ENCODE measurements at places on chromosomes 4 and X.

- no peak for DNase-seq
Measured at GRCh38 chr4:16731776-16732380, 166.6 kb downstream of the LDB2 start.

GRCh38 chr4:184506527-184507121 is 32.3 kb upstream of the IRF2 start:
- no peak for DNase-seq

- peak; percentile 88 for DNase-seq
Measured at GRCh38 chrX:100995469-100995868, 26.0 kb downstream of the ARL13A start.

DNA sequence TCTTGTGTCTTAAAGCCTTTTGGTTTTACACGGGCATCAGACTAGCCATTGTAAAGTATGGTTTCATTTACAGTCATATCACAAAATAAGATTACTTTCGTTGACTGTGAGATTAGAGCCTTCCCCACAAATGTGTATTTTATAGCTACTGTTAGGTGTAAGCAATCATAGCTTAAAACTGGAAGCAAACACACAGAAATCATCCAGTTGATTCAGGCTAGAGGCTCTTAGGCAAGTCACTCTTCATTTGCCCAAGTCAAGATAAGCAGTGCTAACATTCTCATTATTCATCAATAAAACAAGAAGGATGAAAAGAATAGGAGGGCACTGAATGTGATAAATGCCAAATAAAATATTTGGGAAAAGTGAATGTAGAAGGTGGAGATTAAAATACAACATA is 448.7 kb upstream of the FAM241A start:
- DNase-seq: no peak

DNA sequence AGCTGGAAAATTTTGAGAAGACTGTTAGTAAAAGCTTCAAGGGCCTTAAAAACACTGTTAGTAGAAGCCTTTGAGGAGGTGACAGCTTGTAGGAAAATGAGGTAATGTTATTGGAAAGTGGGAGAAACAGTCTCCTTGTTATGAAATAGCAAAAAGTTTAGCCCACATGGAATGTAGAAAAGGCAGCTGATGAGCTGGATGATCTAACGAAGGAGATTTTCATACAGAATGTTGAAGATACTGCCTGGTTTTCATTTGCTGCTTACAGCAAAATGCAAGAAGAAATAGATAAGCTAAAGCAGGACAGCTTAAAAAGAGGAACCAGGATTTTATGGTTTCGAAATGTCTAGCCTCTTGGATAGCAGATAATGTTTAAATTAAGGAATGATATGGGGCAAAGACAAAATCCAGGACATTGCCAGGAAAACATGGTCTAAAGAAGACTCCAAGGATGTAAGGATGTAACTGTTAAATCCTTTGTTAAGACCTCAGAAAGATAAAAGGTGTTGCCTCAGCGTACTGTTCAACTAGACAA is 10.2 kb upstream of the STBD1 start:
- no peak for DNase-seq

DNA sequence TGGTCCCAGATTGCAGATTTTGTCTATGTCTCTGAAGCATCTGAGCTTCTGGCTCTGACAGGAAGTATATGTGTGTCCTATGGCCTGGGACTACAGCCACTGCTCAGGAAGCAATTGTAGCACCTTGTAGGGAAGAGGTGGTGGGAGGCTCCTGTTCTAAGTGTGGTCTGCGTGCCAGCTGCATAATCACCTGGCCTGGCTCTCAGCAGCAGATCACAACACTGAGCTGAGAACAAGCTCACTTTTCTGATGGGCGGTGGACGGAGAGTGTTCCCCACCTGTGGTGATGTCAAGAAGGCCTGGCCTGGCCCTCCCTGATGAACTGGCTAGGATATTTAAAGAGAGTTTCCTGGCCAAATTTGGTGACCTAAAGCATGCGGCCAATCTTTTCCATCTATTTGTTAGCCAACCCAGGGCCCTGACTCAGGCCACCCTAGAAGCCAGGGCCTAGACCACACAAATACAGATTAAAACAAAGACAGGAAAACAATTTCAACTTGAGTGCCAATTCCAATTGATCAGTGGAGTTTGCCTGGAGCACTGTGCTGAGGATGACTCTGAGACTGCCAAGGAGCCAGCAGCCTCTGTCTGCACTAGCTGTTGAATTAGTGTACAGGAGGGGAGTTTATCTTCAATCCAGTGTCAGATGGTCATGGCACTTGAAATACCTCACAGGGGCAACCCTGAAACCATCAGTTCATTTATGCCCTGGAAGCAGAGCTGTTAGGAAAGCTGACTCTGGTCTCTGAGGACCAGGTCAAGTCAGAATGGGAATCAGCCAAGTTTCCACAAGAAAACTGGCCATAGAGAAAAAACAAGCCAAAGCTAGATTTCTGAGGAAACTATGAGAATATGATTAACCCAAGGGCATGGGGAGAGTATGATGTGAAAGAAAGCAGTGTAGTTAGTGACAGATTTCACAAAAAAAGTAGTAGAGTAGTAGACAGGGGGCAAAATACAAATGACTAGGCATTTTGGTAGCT is 47.4 kb downstream of the PRDM5 start:
- no peak for DNase-seq

- no peak for DNase-seq
Measured at GRCh38 chrX:94744786-94745185, 1070.8 kb downstream of the FAM133A start.

GRCh38 chr4:26839534-26839951 is 21.1 kb upstream of the STIM2 start:
- peak; percentile 57 for DNase-seq

DNA sequence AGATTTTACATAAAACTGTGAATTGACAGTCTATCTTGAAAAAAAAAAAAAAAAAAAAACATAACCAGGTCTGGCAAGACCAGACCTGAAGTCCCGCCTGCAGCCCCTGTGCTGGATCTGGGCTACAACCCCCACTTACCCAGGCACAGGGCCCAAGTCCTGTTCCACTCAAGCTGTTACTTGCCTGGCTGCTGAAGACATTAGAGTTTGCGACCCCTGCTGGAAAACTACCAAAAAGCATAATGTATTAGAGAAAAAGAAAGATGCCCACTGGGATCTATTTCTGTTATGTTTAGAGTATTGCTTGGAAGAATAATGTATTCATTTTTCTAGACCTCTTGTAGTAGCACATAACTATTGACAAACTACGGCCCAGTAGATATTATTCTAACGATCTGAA is 4.7 kb downstream of the HS3ST1 start:
- DNase-seq: no peak

DNA sequence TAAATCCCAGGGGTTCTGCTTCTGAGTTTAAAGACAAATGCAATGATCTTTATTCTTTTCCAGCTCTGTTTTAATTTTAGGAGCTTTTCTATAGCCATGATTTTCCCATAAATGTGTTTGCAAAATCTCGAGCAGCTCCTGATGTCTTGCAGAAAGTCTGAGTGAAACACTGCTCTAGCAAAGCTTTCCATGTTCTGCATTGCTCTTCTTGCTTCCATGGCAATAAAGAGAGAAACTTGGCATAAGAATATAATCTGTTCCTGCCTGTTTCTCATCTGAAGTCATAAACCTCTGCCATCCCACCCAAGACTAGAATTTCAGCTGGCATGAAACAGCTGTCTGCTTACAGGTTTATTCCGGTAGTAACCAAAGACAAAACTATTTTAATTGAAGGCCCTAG is 254.5 kb downstream of the SPRY1 start:
- DNase-seq: no peak

GRCh38 chr4:70721747-70722146 is at the start of gene RUFY3:
TSS of gene RUFY3 (plus strand) at chr4:70721964. CDS start at chr4:70722574, 610 bp downstream.
- peak; percentile 87 for DNase-seq

- DNase-seq: no peak
Measured at GRCh38 chr4:5870701-5871100, 22.2 kb downstream of the CRMP1 start.

DNA sequence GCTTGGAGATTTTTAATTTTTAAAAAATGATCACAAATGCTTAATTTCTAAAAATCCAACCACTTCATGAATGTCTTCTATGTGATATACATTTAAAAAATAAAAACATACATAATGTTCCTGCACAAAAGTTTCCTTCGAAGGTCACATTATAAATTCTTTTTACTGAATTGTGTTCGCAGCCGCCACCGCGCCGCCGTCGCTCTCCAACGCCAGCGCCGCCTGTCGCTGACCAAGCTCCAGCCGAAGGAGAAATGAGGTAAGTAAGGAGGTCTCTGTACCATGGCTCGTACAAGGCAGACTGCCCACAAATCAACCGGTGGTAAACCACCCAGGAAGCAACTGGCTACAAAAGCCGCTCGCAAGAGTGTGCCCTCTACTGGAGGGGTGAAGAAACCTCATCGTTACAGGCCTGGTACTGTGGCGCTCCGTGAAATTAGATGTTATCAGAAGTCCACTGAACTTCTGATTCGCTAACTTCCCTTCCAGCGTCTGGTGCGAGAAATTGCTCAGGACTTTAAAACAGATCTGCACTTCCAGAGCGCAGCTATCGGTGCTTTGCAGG is 48.8 kb upstream of the NEUROG2 start:
- DNase-seq: no peak

DNA sequence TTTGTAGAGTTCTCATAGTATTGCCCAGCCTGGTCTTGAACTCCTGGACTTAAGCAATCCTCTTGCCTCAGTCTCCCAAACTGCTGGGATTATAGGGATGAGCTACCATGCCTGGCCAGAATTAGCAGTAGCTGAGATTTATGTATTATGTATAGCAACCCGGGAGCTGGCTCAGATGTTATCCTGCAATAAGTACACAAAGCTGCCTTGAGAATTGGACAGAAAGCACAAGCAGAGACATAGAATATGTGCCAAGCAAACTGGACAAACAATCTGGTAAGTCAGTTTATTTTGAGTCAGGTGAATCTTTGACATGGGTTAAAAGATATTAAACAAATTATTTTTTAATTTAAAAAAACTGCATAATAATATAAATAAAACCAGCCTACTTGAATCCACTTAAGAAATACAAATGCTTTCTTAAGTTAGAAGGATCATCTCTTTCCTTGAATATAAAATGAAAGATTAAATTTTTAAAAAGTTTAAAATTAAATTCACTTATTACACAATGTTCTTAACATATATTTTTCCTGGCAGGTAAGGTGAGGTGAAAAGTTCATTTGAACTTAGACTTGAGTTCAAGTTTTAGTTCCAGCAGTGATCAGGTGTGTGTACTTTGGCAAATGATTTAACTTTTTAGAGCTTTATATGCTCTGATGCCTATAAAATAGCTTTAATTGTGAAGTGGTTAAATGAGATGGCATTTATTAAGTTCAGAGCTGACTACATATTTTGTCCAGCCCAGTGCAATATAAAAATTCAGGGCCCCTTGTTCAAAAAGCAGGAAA is 87.8 kb upstream of the ACSL1 start:
- no peak for DNase-seq

- peak; percentile 85 for DNase-seq
Measured at GRCh38 chr4:48602222-48602621, 112.2 kb downstream of the ZAR1 start.

DNA sequence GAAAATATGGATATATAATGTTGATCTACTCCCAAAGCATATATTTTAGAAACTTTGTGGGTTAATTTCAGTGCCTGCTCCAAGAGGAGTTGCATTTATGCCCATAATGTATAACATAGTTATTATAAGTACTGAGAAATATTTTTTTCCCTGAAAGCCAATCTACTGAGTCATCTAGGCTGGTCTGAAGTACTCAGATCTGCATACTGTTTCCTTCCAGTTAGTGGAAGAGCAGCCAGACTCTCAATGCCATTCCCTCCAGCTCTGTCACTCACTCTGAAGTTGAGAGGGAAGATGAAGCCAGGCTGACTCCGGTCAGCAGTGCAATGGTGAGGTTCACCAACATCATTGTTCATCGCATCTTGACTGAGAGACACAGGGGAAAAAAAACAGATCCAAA is 505.1 kb downstream of the PPARGC1A start:
- no peak for DNase-seq

- peak; percentile 55 for DNase-seq
Measured at GRCh38 chr4:177964693-177965168, 522.5 kb upstream of the AGA start.

- DNase-seq: peak; percentile 58
Measured at GRCh38 chrX:107574054-107574683, 54.1 kb upstream of the PRPS1 start.

GRCh38 chr4:84681486-84682274 is 98.8 kb downstream of the CDS1 start:
- DNase-seq: peak; percentile 73

DNA sequence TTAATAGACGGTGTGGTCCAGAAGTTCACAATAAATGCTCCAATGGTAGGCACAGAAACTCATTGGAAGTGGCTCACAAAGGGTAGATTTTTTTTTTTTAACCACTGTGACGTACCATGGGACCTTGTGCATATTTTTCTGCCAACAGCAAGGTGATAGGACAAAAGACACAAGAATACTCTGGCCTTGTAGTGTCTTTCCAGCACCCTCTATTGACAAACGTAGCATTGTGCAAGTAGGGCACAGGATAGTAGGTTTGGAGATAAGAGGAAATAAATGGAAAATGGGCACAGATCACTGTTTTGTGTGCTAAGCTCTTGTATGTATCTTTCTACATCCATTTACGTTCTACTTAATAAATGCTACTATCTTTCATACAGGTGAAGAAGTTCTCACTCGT is 2054.9 kb downstream of the PCDH7 start:
- DNase-seq: no peak

GRCh38 chr4:36737691-36738090 is 456.3 kb downstream of the DTHD1 start:
- no peak for DNase-seq

DNA sequence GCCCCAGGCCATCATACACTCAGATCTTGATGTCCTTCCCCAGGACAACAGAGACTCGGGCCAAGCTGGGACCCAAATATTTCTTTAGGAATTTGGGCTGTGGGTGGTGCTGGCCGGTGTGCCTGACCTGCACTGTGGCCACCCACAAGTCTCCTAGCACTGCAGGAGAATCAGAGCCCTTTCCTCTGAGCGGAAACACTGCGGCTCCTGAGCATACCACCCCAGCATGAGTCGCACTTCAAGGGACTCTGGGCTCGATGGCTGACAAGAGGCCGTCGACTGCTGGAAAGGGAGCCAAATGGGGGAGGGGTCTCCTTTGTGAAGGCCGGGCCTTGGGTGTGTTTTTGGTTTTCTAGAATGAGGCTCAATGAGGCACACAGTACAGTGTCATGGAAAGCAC is 13.0 kb upstream of the IRAK1 start:
- DNase-seq: no peak

DNA sequence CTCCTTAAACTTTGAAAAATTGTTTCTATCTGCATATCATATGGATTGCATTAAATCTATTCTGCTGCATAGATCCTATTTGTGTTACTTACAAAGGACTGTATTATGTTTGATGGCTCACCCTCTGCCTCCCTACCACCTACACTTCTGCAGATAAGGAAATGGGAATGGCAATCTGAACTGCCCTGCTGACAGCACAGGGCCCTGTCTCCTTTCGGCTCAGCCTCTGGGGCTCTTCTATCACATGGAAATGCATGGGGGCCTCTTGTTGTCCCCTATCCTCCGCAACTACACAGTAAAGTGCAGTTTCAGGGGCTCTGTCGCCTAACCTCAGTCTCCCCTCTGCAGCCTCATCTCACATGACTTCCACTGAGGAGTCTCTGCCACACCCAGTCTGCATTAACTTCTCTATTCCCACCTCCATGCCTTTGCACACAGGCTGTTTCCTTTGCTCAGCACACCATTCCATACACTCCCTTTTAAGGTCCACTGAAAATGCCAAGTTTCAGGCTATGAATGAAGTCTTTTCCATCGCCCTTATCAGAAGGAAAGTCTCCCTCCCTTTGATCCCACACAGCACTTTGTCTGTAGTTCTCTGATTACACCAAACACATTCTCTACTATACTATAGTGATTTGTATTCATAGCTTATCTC is 12.5 kb downstream of the RELL1 start:
- DNase-seq: no peak

GRCh38 chr4:141660880-141661279 is 24.5 kb downstream of the IL15 start:
- no peak for DNase-seq
